NCI-H774 (cell line): ENCODE measurements at places on chromosomes 4 and X.

- DNase-seq, result no peak
These were observed 30.5 kb downstream of the PLAC8 start for GRCh38 chr4:83083925-83084475.

- no peak for DNase-seq
These were observed 83.3 kb downstream of the EFNB1 start for GRCh38 chrX:68912113-68912512.

DNA sequence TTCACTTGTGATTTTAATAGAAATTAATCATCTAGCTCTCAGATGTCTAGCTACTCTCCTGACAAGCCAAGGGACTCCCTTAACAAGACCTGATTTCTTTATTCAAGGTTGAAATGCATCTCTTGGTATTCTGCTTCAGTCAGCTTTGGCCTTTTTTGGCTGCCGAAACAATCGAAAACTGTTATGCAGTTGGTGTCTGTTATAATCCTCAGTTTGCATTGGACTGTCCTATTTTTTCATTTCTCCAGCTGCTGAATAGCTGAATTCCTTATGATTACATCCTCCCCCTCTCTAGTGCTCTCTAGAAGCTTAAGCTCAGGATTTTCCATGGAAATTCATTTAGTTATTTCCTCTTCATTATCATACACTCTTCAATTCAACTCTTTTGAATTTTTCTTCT is 177.2 kb downstream of the TRIML1 start:
- DNase-seq, result no peak

GRCh38 chrX:153375571-153375970 is 25.6 kb downstream of the PNMA6E start:
- no peak for DNase-seq

DNA sequence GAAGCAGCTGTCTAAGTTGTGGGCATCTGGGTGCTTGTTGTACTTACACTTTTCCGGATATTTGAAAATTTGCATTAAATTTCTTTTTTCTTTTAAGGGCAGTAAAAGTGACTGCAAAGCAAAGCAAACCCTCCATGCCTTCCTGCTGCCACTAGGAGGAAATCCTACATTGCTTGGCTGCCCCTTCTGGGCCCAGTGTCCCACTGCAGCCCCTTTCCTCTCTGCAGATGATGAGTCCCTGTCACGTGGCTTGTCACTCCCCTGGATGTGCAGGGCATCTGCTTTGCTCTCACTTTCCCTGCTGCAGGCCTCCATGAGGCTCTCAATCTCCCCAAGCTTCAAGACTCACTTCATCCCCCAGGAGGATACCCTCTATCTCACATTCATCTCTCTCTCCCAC is 12.7 kb downstream of the TSR2 start:
- no peak for DNase-seq

DNA sequence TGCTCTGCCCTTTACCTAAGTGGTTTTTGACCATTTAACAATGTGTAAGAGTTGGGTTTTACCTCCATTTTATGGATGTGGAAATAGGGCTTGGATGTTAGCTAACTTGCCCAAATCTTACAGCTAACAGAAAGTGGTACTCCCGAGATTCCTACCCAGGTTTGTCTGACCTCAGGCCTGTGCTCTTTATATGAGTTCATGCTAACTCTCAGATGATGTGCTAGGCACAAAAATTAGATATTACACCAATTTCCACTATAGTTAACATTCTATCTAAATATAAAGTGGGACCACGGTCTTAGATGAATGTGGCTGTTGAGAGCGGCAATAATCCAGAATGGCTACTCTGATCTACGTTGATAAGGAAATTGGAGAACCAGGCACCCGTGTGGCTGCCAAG is at the start of gene PTTG2:
Gene PTTG2 (plus strand): TSS at position 301 of the 400 bp plus-strand sequence. CDS start 37 bp downstream, at position 338.
- DNase-seq, result no peak

- DNase-seq, result no peak
These were observed 5.1 kb downstream of the UBE2A start for GRCh38 chrX:119579414-119579813.

DNA sequence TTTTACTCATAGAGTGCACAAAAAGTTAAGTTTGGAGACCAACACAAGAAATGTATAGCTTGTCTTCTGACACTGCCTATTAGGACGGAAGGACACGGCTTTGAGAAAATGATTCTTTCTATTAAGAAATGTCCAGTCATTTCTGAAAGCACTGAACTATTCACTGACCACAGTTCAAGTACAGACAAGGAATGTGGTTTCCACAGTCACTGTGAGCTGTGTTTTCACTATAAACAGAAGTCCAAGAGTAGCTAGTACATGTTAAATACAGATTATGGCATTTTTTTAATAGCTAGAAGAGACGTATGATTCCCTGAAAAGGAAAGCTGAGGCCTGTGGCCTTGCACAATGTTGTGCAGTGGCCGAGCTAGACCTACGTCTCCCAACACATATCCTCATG is 115.1 kb upstream of the GPM6A start:
- no peak for DNase-seq

DNA sequence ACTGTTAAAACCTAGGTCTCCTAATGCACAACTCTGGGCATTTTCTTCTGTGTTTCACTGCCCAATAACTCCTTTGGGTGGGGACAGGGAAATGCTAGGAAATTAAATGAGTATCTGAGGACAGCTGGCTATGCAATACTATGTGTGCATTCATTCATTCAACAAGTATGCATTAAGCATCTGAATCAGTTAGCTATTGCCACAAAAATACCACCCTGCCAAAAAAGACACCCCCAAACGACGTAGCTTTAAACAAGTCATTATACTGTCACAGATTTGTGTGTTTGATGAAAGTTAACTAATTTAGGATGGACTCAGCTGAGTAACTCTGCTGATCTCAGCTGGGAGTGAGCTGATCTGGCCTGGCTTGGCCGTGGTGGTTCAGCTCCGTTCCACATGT is 29.8 kb upstream of the PTCHD1 start:
- DNase-seq, result no peak

GRCh38 chr4:154822775-154823174 is 41.7 kb downstream of the RBM46 start:
- DNase-seq, result no peak

GRCh38 chr4:184980261-184980660 is 38.0 kb upstream of the HELT start:
- no peak for DNase-seq

DNA sequence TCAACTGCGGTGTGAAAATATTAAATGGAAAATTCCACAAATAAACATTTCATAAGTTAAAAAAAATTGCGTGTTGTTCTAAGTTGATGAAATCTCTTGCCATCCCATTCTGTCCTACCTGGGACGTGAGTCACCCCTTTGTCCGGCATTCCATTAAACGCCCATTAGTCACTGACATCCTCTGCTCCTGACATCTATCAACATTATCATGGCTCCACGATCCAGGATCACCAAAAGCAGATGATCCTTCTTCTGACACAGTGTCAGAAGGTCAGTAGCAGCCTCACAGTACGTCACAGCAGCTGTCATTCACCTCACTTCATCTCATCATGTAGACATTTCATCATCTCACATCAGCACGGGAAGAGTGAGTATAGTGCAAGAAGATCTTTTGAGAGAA is 125.7 kb downstream of the ZNF827 start:
- no peak for DNase-seq

DNA sequence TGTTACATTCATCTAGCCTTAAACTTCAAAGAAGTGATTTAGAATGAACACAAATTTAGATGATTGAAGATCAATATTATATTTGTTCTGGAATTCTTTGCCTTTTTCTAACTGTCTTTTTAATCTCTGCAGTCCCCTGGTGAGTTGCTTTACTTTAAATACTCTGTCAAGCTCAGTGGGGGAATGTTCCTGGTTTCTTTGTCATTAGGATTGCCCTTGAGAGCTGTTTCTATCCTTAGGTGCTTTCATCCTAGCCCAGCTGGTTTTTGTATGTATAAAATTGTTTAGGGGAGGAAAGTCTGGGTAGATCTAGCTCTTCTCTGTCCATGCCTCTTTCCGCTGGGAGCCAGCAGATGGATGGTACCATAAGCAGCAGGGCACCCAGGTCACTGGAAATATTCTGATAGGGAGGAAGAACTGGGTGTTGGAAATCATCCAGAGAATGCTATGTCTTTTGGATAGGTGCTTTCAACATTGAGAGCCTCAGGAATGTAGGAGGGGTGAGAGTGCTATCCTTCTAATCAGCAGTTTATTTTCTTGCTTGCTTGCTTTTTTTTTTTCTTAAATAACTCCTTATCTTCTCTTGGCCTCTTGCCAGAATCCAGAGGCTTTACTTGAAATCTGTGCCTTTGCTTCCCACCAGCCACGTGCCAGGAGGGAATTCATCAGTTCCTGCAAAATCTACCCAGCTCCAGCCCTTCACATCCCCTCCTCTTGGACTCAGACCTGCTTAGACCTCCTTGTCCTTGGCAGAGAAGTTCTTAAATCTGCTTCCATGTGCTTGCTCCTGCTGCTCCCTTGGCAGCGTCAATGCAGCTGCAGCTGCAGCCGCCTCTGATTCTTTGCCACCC is 215.3 kb upstream of the ANXA3 start:
- DNase-seq, result no peak

DNA sequence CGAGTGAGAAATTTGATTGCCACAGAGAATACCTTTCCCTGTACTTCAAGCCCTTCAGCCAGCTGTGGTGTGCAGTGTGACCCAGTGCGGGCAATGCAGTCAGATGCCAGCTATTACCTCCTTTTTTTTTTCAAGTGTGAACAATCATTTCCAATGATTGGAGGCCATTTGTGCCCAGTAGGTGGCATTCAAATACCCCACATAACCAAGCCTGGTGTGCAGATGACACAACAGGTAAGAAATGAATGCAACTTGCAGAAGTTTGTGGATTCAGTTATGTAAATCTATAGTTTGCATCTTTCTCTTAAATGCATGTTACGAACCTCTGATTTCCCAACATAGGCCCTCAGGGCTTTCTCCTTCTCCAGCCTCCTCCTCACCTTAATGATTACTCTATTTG is 98.0 kb downstream of the CLCN4 start:
- DNase-seq, result no peak

DNA sequence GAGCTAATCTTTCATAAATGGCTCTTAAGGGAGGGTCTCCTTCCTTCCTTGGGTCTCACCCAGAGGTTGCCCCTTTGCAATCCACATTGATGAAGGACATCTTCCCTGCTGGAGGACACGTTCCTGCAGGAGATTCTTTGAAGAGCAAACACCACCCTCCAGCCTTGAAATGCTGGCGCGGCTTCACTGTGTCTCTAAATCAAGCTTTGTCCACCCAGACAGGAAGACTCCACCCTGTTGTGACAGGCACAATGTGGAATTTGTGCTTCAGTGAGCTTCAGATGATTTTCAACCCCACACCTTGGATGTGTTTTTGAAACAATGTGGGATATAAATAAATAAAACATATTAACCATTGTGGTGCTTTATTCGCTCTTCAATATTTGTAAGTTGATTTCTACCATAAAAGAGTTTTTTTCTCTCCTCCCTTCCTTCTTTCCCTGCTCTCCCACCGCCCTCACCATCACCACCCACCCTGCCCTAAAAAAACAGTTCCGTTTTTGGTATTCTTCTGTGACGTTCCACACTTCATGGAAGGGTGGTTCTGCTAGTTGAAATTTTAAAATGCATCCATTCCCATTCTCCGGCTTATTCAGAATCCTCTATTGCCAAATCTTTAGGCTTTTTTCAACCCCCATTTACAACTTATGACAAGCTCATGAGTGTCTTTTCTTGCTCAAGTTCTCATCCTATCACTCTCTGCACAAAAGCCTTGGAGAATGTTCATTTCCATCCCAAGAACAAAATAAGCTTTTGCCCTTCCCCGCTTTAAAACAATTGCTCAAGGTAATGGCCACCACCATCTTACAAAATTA is 264.3 kb downstream of the RAPGEF2 start:
- DNase-seq, result no peak

- DNase-seq, result no peak
These were observed 9.6 kb downstream of the CTBP1 start for GRCh38 chr4:1239141-1239949.

DNA sequence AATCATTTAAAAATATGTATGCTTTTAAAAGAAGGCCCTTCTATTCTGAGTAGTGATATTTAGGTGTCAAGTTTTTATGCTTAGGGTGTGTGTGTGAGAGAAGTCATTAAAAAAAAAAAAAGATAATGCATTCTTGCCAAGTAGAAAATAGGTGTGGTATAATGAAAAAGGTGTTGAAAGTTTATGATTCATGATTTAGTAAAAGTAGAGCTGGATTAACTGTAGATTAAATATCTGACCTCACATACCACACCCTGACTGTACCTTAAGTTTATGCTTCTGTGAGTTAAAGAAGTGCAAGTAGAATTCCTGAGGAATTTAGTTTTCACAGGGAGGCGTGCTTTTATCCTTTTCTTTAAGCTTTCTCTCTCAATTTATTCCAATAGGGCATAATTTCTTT is 71.1 kb downstream of the BMPR1B start:
- DNase-seq, result no peak

- DNase-seq, result no peak
These were observed 82.6 kb downstream of the GK start for GRCh38 chrX:30735839-30736238.

DNA sequence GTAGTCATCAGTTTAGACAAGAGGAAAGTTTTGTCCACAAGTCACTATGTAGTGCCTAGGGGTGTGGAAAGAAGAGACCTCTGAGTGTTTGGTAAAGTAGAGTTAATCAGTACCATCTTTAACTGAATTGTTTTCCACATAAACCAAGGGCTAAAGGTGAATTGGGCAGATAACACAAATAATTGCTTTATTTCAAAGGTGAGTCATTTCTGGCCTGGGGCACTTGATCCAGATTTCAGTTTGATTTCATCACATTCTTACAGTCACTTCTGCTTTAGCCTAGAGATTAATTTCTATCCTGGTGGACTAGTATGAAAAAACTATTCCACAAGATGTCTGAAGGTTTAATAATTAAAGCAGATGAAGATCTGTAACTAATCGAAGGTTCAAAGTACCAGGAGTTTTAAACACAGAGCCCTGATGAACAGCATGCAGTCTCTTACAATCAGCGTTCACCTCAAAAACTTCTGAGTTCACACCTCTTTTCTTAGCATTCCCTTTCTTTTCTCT is 74.5 kb upstream of the BOD1L1 start:
- no peak for DNase-seq

GRCh38 chrX:1417921-1418771 is 26.2 kb upstream of the SLC25A6 start:
- DNase-seq, result no peak

- no peak for DNase-seq
These were observed 131.8 kb upstream of the NKX1-1 start for GRCh38 chr4:1538096-1538410.

DNA sequence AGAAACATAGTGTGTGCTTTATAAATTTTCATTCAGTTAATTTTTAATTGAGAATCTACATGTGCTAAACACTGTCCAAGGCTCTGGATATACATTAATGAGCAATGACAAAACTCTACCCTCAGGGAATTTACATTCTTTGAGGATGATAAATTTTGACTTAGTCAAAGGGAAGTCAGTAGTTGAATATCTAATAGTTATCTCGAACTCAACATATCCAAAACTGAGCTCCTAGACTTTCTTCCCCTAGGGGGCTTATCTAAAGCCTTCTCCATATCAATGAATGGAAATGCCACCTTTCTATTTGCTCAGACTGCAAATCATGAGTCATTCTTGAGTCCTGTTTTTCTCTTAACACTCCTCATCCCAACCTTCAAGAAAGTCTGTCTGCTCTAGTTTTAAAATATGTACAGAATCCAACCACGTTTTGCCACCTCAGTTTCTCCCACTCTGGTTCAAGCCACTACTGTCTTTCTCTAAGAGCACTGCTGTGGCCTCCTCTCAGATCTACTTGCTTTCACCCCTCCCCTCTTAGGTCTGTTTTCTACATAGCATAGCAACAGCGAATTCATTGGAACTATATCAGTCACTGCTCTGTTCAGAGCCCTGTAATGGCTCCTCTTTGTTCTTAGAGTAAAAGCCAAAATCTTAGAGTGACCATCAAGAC is 9.5 kb downstream of the PARM1 start:
- DNase-seq, result no peak

- DNase-seq, result no peak
These were observed 615.8 kb downstream of the TRAM1L1 start for GRCh38 chr4:116469582-116469981.
